ENCODE measurements at places on chromosomes 5 and 9.
A peak's percentile ranks its signal among the peaks of the same experiment; 100 is the strongest.

GRCh38 chr9:96243778-96244177, 58.2 kb downstream of the HSD17B3 start:
- no peak for DNase-seq

- no peak for DNase-seq
These were observed 36.8 kb upstream of the FAM240B start for GRCh38 chr9:38756702-38757101.

DNA sequence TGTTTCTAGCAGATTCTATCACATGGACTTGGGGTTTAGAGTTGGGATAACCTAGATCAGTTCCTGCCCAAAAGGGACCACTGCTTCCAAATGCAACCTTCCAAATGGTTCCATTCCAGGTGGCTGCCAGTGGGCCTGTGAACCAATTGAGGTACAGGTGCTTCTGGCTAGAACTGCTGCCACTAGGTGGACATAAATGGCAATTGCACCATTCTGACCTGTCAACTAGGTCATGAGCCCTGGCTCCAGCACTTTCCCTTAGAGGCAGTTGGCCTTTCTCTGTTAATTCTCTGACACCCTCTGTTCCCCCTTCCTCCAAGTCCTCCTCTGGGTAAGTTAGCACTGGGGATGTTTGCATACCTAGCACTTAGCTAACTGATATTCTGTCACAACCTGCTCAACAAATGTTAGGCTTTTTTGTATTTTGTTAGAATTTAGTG, 16.6 kb upstream of the HEMGN start:
- DNase-seq = peak; percentile 38

- DNase-seq = no peak
These were observed at the start of gene TAS2R1 for GRCh38 chr5:9630251-9630650. TAS2R1 (minus strand) TSS chr5:9630351; CDS start chr5:9630032, 319 bp downstream.

DNA sequence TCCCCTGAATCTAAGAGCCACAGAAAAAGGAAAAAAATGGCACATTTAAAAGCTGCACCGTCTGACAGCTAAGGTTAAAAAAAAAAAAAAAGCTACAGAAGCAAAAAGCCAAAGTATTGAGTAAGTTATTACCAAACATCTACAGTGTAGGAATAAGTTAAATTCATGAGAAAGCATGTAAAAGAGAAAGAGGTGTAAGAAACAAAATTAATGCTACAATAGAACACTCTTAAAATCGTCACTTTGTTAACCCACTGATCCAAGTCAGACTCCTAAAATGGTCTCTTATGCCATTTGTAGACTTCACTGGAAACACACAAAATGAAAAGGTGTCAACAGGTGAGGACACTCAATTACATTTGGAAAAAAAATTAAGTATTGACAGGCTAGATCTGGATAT, 120.2 kb downstream of the SSBP2 start:
- DNase-seq = no peak

DNA sequence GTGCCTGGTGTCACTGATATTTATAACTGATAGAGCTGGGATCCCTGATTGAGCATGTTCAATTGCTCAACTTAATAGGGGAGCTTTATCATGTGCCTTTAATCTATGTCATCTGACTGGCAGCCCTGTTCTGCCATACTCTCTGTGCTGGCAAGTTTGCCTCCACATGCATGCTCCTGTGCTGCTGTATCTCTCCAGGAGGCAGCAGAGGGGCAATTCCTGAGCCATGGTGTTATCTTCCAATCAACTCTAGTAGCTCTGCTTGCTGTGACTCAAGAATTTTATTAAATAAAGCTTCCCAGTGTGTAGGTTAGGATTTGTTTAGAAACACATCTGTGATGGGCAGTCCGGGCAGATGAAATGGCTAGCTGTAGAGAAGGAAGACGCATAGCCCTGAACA, 642.0 kb downstream of the KIF4B start:
- DNase-seq = no peak

- no peak for DNase-seq
These were observed 28.6 kb downstream of the GADD45G start for GRCh38 chr9:89633404-89633803.

- DNase-seq = no peak
These were observed 122.3 kb upstream of the CCDC112 start for GRCh38 chr5:115418788-115419187.

- no peak for DNase-seq
These were observed 231.3 kb downstream of the ENC1 start for GRCh38 chr5:74409166-74409706.

GRCh38 chr9:70607926-70608325, 193.5 kb upstream of the KLF9 start:
- no peak for DNase-seq

- DNase-seq = no peak
These were observed 44.6 kb downstream of the MARCHF11 start for GRCh38 chr5:16135003-16135402.

DNA sequence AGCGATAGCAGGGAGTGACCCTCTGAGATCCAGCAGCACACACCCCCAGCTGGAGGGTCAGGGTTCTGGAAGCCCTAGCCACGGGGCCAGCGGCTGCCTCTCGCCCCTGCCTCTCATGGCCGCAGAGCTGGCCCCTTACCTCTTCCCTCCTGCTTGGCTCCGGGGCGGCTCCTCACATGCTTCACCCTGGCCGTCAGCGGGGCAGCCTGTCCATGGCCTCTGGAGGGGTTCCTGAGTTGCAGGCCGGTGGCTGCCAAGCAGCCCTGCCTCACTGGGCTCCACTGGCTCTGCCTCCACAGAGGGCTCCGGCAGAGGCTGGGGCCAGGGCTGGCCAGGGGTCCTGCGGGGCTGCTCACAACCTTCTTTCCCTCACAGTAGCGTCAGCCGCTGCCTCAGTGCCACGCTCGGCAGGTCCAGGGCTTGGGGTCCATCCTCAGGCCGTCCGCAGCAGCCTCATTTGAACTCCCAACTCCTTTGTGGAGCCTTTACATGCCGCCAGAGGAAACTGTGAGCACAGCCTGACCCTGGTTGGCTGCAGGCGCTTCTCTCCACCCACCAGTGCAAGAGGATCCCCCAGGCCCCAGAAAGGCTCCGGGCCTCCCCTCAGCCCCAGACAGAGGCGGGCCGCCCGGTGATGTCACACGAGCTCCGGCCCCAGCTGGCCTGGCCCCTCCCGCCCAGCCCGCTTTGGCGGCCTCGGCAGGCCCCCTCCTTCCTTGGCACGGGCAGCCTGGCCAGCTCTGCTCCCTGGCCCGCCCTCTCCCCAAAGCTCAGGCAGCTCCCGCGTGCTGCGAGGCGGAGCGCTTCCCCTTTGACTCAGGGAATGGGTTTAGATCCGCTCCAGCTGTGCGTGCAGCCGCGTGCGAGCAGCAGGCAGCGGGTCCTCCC, at the start of gene ANGPTL2:
ANGPTL2 (minus strand) TSS at position 460 of the 888 bp plus-strand sequence. CDS start 13,904 bp downstream, outside the sequence.
- DNase-seq = no peak

DNA sequence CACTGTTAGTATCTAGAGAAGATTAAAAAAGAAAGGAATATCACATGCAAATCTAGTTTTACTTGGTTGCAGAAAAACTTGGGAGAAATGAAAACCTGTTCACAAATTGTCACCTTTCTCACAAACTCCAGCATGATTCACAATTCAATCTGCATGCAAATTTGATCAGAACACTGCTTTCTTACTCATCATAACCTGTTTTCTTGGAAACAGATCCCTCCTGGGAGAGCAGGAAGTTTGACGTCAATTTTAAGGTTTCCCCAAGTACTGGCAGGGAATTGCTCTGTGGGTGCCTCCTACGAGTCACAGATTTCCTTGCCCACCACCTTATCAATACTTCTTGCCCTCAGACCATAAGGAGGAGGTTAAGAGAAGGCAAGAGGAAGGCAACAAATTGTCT, 30.2 kb upstream of the HTR4 start:
- no peak for DNase-seq

DNA sequence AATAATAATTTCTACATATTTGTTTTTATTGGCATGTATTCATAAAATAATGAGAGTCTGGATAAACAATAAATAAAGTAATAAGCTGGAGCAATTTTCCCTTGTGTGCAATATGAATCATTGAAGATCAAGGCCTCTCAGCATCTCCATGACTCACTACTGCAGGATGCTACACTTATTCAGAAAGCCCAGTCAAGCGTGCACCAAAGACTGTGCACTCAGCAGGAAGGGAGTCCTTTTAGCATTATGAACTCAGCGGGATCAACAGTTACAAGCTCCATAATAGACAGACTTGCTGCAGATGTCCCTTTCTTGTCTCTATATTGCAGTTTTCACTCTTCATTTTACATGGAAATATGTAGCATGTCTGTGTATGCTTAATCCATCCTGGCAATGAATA, 485.3 kb downstream of the CDH9 start:
- DNase-seq = no peak

DNA sequence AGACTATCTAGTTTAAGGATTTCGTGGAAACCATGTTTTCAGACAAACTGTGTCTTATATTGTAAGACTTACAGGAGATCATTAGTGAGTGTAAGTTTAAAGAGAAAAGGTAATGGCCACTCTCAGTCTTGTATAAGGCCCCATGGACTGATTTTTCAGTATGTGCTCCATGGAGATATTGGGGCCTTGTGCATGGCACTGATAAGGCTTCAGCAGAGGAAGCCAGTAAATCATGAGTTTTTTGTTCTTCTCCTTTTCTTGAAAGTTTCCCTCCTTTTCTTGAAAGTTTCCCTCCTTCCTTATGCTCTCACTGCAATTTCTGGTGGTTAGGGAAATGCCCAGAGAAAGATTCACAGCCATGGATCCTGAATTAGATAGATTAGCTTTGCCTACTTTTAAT, 471.3 kb downstream of the LRRC70 start:
- no peak for DNase-seq

DNA sequence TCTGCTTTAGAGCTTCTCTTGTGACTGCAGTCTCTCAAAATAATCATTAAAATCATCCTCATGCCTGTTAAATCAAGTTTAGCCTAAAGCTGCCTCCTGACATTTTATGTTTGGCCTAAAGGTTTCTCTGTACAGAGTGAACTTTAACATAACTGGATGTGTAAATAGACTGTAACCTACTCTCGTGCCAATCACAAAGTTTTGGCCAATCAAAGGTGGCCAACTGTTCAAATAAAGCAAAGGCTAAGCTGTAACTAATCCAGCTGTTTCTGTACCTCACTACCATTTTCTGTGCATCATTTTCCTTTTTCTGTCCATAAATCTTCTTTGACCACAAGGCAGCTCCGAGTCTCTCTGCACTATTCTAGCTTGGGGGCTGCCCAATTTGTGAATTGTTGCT, 86.2 kb downstream of the GCNT1 start:
- no peak for DNase-seq
